ENCODE measurements at places on chromosomes 12 and 14.

GRCh38 chr12:60980558-60980957 is 1279.6 kb upstream of the USP15 start:
- DNase-seq = no peak

DNA sequence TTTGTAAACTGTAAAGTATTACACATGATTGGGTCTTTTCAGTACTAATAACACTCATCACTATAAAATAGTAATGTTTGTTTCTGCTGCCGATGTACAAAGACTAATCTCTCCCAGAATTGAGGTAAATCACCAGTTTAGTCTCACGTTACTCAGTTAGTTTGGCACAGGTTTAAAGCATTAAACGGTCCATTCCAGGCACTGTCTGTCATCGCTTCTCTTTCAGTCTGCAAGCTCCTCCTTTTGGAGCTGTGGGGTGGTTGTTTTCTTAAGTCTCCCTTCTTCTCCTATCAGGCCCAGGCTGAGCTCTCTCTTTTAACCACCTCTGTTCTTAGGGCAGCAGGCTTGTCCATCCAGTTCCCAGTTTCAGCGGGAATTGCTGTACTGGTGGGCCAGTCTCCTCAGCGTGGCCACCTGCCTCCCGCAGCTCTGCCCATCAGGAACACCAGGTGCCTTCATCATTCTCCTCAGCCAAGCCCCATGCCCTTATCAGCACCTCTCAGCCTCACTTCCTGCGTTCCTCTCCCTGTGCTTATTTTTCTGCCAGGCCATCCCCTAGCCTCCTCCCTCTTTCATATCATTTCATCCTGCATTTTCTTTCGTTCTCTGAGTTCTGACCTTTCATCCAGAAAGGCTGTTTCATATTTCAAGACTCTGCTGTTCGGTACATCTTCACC is 149.0 kb downstream of the TGFB3 start:
- no peak for DNase-seq

DNA sequence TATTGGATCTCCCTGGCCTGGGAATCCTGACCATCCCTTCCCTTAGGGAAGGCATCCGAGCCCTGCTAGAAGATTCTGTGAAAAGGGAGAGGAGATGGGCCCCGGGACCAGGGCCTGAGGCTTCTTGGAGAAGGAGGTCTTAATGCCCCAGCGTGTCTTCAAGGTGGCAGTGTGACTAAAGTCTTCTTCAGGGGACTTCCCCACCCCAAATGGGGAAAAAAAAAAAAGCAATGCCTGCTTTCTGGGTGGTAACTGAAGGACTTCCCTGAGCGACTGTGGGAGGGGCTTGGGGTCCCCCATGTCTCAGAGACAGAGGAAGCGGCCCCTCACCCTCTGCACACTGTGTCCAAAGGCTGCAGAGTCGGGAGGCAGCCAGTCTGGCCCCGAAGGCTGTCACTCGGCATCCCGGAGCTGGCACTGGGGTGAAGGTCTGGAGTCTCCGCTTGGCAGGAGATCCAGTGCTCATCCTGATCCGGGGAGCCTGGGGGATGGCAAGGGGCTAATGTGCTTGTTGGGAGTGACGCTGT is 7.8 kb upstream of the PGF start:
- DNase-seq = no peak

DNA sequence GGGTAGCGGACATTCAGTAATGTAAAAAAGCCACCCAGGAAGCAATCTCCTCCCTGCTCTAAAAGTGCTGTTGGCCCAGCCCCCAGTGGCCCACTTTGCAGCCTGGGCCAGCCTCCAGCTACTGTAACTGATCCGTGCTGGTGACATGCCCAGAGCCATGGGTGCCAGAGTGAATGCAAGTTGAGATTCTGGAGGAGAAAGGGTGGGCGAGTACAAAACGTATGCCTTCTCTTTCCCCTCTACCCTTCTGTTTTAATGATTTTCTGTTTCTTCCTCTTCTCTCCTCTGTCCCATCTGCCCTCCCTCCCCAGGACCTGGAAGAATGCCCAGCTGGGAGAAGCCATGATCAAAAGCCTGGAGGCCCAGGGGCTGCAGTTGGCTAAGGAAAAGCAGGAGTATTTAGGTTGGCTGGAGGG is 16.9 kb downstream of the PLEKHD1 start:
- no peak for DNase-seq

- DNase-seq = no peak
Observed at GRCh38 chr14:96512122-96512521, 9.9 kb downstream of the PAPOLA start.

DNA sequence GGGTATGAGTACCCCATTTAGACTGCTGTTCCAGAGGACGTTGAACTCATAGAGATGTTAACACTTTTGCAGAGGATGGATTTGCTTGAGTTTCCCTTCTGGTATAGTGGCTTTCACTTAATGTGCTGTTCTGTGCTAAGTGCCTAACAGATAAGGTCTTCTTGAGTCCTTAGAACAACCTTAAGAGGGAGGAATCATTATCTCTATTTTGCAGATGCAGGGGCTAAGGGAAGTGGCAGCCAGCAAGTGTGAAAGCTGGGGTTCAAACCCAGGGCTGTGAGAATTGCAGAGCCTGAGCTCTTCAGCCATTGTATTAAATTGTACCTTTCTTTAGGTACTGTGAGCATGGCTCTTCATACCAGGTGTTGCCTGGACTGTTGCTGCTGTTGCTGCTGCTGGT is 122.1 kb upstream of the NRXN3 start:
- DNase-seq = no peak

DNA sequence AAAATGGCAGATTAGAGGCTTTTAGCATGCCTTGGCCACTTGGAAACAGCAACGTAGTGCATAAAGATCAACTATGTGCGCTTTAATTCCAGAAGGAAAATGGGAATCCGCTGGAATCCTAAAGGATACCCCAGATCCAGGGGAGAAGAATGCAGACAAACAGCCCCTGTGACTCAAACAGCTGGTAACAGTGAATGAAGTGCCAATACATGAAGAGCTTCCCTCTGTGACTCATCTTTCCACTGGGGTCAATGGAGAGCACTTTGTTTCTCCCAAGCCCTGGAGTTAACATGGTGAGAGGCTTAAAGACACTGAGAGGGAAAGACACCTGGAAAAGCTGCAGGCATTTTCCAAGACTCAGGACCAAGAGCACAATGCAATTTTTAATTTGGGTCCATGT is 263.1 kb downstream of the CEP128 start:
- no peak for DNase-seq
